Activated CD4-positive, alpha-beta T cell treated with anti-CD3 and anti-CD28 coated beads, Interleukin-2, amount 50 U/mL, for 1 hour (primary cell): ENCODE measurements at places on chromosomes 3 and 15.

GRCh38 chr3:12753275-12754028 is 5.6 kb downstream of the TMEM40 start:
- DNase-seq, result no peak

GRCh38 chr3:186953011-186953487 is 22.7 kb downstream of the ST6GAL1 start:
- no peak for DNase-seq

DNA sequence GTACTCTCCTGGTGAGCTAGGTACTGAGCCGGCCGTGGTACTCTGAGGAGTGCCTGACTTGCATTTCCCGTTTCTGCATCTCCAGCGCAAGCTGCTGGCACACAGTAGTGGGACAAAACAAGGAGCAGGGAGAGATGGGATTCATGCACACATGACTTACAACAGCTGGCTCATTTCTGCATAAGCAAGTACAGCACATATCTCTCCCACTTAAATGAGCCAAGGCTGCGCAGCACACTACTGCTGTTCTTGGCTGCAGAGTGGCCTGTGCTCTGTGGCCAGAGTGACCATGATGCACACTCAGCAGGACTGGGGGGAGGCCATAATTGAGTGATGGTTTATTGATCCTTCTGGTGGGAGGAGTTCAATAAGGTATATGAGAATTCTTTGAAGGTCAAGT is 59.2 kb upstream of the ABHD17C start:
- DNase-seq, result no peak

DNA sequence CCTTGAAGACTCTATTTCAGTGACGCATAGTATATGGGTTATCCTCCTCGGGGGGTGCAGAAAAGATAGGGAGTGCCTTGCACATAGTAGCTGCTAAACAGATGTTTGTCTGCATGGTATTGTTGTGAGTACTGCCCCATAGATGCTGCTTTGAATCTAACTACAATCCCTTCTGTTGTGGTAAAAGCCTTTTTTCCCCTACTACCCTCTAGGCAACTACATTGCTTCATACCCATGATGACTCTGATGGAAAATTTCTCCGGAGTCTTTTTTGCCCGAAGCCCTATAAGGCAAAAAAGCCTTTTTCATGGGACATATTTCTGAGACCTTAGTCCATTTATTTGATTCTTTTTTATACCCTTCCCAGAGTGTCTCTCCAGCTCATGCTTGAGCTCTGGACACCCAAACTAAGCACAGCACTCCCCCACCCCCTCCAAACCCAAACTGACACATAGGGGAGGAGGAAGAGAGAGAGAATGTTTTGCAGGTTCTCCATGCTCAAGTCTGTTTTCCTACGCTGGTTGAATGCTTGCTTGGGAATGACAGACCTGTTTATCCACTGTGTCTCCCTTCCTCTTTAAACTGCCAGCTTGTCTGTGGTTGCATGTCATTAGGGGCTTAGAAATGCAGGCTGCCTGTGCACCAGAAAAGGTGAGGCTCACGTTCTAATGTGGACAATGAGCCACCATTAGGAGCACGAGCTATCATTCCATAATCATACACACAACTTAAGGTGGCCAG is 52.9 kb downstream of the LRTM1 start:
- DNase-seq, result no peak

- no peak for DNase-seq
Observed at GRCh38 chr15:57380854-57381253, 4.5 kb downstream of the CGNL1 start.

- no peak for DNase-seq
Observed at GRCh38 chr15:70120958-70121623, 23.4 kb upstream of the TLE3 start.

DNA sequence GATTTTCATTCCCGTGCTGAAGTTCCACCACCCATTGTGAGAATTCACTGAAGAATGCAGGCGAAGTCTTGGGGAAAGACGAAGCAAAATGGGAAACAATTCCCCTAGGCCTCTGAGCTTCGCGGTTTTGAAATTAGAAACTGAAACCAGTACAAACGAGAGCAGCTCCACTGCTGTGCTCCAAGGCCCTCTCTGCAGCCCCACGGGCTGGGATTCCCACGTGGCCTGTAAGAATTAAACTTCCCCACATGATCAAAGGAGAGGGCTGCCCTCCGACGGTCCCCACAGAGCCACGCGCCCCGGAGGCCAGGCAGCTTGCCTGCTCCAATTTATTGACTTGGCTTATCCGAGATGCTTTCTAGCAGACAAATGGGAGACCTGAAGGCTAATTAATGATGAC is 144.0 kb downstream of the GREM1 start:
- DNase-seq, result no peak

DNA sequence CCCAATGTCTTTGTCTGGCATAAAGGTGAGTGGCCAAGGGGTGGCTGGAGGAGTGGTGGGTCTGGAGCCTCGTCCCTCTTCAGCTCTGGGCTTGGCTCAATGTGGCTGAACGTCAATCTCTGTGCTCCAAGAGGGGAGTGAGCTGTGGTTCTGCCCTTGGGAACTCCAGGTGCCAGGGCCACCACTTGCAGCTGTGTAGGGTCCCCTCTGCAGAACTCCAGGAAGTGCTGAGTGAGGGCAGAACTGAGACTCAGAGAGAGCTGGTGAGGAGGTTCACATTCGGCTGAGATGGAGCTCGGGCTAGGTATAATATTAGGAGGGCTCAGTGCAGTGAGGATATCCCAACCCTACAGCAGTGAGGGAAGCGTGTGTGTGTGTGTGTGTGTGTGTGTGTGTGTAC is 11.6 kb downstream of the DUOX1 start:
- DNase-seq, result no peak

GRCh38 chr3:56918111-56918568 is 116.4 kb upstream of the ARHGEF3 start:
- no peak for DNase-seq

DNA sequence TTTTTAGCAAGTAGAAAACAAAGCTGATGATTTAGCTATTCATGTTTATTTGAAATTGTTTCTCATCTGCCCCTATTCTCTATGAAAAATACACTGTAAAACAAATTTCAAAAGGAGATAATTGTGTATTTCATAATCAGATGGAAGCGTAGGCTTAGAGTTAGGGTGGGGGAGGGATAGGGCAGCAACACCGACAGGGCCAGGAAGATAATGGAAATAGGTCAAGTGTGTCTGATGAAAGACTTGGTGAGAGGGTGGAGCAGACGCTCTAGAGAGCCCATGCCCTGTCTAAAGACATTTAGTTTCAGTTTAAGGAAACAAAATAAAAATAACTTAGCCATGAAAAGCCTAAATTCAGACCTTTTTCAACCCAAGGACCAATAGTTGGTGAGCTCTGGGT is 51.6 kb upstream of the ARL6 start:
- DNase-seq, result no peak

- DNase-seq, result no peak
Observed at GRCh38 chr3:48784426-48785120, 63.1 kb downstream of the PRKAR2A start.

DNA sequence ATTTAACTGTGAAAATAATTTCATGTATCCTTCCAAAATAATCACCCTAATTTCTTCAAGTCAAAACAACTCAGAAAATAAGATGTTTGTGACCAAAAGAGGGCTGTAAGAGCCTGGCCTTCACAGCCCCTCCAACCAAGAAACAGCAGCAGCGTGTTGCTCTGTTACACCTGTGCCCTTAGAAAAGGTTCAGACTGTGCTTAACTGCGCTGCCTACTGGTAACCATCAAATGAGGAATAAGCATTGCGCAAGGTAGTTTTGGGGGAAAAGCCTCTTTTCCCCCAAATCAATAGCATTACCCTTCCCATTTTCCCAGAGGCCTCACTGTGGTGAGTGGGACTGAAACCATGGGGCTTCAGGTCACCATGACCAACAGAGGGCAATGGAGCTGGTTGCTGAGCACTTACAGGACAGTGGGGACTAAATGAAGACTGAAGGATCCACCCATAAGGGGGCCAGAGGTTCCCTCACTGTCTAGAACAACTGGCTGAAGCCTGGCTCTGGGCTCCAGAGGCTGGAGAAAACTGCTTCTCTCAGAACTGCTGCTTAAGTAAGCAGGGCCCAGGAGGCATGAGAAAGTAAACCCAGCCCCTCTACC is 110.7 kb downstream of the PLCH1 start:
- no peak for DNase-seq

GRCh38 chr3:99012051-99012450 is 110.6 kb upstream of the DCBLD2 start:
- DNase-seq, result no peak

GRCh38 chr3:25728101-25728500 is 55.1 kb downstream of the NGLY1 start:
- DNase-seq, result no peak

DNA sequence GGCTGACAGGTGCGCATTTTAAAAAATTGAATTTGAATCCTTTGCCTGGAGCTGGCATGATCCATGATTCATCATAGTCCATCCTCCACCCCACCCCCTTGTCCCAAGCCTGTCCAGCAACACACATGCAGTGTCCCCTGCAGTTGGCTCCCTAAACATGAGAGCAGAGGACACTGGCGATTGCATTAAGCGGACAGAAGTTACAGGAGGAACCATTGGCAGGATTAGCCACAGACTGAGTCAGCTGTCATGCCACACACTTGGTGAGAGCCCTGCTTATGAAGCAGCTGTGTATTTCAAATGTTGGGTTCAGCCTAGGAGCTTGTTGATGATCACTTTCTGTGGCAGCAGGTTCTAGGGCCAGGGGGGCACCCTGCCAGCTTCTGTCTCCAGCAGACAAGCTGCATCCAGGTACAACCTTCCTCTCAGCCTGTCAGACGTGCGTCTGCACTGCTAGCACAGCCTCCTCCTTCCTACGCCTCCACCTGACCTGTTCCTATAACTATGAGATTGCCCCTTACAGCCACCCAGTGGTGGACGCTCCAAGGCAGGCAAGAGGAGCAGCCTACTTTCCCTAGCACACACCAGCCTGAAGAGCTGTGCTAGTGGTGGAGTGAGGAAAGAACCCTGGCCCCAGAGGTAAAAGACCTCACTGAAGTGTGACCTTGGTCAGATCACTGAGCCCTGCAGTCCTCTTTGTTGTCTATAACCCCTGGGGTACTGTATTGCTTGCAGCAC is 121.9 kb downstream of the SLCO3A1 start:
- DNase-seq, result no peak

GRCh38 chr3:37569991-37570390 is 291.7 kb upstream of the CTDSPL start:
- DNase-seq, result no peak

DNA sequence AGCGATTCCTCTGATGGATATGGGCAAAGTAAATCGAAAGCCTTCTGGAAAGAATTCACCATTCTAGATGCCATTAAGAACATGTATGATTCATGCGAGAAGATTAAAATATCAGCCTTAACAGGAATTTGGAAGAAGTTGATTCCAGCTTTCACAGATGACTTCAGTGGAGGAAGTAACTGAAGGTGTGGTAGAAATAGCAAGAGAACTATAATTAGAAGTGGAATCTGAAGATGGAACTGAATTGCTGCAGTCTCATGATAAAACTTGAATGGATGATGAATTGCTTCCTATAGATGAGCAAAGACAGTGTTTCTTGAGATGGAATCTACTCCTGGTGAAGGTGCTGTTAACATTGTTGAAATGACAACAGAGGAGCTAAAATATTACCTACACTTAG is 30.1 kb upstream of the TBC1D23 start:
- no peak for DNase-seq

- DNase-seq, result no peak
Observed at GRCh38 chr15:89496155-89497098, at the start of gene RHCG. TSS of gene RHCG (minus strand) at chr15:89496583. CDS start at chr15:89496544, 39 bp downstream.

- DNase-seq, result no peak
Observed at GRCh38 chr15:68553314-68553993, 25.3 kb upstream of the CORO2B start.

- DNase-seq, result no peak
Observed at GRCh38 chr3:177281292-177282118, 84.2 kb upstream of the TBL1XR1 start.

DNA sequence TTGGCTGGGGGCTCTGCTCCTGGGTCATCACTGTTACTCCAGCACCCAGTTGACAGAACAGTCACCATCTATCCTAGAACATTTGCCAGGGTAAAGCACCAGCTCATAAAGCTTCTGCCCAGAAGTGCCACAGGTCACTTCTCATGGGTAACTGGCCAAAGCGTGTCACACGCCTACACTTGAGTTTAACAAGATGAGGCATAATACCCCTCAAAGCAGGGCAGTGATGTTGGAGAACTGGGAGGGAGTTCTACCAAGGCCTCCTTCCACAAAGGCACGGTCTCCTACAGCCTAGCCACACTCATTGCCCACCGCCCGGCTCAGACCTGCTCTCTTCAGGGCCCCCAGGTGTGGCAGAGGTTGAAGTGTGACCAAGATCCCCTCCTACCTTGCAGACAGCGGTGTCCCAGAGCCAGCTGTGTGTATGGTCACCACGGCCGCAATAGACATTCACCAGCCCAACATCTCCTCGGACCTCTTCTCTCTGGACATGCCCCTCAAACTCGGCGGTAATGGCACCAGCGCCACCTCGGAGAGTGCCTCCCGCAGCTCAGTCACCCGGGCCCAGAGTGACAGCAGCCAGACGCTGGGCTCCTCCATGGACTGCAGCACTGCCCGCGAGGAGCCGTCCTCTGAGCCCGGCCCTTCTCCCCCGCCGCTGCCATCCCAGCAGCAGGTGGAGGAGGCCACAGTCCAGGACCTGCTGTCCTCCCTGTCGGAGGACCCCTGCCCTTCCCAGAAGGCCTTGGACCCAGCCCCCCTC is 107.7 kb downstream of the ETFA start:
- no peak for DNase-seq

DNA sequence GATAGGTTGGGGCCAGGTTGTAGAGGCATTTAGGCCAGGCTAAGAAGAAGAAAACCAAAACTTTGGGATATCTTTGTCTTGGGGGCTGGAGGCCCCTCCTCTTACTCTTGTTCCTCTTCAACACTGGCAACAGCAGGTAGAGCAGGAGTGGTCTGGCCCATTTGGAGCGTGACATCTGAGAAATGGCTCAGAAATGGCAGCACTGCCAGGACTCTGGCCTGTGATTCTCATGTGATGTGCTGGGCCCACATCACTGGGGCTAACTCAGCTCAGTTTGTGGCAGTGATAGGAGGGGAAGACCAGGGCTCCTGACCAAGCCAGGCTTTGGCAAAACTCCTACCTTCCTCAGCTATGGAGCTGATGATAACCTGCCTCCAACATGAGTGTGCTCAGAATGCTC is 18.5 kb downstream of the PATL2 start:
- no peak for DNase-seq

GRCh38 chr15:87949151-87949574 is 307.4 kb downstream of the NTRK3 start:
- DNase-seq, result no peak

DNA sequence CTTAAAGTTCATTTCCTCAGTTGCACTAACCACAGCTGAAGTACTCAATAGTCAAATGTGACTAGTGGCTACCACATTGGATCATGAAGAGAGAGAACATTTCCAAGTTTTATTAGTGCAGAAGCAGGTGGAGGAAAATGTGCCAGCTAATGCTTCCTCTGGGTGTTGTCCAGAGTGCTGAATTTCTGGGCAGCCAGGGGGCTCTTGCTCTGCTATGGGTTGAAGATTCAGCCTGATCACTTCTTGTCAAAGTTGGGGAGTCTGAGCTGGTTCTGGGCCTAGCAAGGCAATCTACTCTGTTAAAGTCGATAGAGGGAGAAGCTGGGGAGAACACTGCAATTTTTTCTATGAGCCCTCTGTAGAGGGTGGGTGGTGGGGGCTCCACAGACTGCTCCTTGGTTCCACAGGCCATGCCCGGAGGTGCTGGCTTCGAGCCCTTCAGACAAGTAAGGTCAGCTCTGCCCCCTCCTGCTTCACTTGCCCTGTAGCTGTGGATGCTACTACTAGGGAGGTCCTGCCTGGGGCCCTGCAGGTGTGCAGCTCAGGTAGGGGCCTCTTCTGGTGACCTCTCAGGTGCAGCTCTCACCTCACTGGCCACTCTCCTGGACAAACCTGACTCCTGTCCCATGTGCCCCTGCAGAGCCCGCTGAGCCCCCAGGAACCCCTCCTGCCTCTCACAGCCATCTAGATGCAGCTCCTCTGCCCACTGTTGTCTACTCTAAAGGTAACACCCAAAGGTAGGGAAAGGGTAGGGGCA is 8.2 kb downstream of the ALG3 start:
- DNase-seq, result no peak
